Bone marrow (tissue), 2 donors: ENCODE measurements at places on chromosomes 1 and 21.

DNA sequence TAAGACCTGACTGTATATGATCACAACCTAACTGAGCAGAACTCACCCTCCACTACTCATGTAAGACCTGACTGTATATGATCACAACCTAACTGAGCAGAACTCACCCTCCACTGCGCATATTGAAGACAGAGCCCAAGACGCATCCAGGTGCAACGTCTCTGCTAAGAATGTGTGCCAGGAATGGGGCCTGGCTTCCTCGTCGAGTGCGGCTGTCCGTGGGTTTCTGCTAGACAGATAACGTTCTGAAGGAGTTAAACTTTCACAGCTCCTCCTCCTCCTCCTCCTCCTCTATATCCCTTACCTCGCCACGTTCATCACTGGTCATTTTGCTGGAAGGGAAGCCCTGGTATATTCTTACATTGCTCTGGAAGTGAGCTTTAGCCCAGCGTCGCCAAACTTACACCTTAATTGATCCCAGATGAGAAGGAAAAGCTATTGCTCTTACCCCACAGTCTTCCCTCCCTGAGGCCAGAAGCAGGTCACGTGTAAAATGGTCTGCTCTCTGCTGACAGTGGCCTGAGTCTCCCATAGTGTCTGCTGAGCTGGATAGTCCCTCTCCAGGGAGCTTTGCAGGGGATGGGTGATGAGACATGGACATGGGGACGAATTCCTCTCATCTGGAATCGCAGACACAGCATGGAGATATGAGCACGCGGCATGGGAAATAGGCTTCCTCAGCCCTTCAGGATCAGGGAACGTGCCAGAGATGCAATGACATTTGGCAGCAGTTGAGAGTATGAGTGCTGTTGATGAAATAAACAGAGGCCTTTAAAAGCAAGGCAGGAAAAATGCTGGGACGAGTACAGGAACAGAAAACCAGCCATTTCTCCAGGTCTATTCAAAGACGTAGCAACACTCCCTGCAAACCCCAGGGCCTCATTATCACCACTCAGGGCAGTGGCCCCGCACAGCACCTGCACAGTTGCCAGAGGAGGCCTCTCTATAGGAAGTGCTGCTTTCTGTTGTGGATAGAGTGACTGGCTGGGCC lies 528.1 kb downstream of the KIF26B start:
- DNase-seq = no peak

DNA sequence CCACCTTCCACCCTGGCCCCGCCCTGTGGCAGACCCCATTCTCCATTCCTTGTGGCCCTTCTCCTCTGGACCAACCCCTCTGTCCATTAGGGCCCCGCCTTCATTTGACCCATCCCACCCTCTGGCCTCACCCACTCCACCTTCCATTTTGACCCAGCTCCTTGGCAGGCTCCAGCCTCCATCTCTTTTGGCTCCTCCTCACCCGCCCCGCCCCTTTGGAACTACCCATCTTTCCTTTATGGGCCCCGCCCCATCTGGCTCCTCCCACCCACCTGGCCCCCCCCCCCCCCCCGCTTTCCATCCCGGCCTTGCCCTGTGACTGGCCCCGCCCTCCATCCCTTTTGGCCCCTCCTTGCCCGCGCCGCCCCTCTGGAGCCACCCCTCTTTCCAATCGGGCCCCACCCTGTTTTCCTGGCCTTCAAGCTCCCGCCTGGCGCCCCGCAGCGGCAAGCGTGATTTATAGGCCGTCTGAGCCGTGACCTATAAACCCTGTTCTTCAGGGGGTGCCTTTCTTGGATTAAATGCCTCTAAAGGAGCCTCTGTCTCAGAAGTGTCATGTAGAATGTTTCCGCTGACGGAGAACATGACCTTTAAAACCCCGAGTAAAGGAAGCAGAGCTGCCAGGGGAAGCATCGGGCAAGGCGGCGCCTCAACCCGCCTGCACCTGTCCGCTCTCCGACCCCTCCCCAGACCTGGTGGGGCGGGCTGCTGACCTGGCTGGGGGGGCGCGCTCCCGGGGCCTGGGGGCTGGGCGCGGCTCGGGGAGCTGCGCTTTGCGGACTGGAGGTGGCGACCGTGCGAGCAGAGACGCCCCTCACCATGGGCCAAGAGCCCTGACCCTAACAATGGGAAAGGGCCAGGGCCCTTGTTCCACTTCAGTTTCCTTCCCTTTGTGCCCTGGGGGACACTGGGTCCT lies 178.0 kb downstream of the CAMTA1 start:
- no peak for DNase-seq

GRCh38 chr1:41730806-41731205 lies 187.9 kb downstream of the HIVEP3 start:
- DNase-seq = no peak

- DNase-seq = no peak
Measured at GRCh38 chr1:8017495-8018197, 8.5 kb downstream of the ERRFI1 start.

GRCh38 chr1:246219508-246220030 lies 287.5 kb downstream of the SMYD3 start:
- DNase-seq = no peak

- DNase-seq = no peak
Measured at GRCh38 chr1:186530109-186530508, 69.2 kb upstream of the PDC start.

DNA sequence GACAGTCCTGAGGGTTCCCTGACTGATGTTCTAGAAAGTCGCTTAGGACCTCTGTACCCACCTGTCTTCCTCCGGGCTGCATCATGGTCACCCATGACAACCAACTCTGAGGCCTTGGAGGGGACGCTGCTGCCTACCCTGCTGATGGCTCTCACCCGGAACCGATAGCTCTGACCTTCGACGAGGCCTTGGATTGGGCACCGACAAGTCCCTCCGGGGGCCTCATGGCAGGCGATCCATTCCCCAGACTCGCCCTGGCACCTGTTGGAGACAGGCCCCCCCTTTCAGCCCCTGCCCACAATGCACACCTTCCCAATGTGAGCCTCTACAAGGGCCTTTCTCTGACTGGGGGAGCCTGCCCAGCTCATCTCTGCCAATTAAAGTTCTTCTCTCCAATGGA lies 21.2 kb downstream of the MYOM3 start:
- no peak for DNase-seq

DNA sequence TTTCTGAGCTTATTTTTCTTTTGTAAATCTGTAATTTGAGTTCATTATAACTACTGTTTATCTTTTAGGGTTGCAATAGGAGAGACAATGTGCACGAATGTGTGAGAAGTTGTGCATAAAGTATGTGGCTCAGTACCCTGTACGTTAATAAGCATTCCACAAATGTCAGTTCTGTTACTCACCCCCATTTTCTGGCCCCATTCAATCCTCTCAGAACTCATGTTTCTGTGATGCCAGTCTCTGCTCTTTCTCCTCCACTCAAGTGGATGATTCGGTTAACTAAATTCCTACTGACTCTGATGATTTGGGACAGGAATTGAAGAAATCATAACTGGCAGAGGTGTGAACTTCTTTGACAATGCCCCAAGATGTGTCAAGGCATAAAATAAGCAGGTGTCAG lies 10.2 kb upstream of the DMRTB1 start:
- no peak for DNase-seq

- DNase-seq = no peak
Measured at GRCh38 chr1:39927538-39927937, 25.8 kb upstream of the MYCL start.

DNA sequence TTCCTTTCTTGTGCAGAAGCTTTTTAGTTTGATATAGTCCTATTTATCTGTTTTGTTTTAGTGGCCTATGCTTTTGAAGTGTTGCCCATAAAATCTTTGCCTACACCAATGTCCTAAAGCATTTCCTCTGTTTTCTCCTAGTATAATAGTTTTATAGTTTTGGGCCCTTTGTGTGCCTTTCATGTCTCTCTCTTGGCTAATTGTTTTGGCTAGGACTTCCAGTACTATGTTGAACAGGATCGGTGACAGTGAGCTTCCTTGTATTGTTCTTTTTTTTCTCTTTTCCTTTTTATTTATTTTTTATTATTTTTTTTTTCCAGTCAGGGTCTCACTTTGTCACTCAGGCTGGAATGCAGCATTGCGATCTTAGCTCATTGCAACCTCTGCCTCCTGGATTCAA lies 47.0 kb upstream of the WARS2 start:
- no peak for DNase-seq

DNA sequence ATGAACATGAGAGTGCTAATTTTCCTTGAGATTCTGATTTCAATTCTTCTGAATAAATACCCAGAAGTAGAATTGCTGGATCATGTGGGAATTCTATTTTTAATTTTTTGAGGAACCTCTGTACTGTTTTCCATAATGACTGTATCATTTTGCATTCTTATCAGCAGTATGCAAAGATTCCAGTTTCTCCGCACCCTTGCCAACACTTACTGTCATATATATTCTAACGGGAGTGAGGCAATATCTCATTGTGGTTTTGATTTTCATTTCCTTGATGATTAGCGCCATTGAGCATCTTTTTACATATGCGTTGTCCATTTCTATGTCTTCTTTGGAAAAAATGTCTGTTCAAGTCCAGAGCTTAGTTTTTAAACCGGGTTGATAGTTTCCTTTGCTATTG lies 33.2 kb downstream of the VCAM1 start:
- no peak for DNase-seq

DNA sequence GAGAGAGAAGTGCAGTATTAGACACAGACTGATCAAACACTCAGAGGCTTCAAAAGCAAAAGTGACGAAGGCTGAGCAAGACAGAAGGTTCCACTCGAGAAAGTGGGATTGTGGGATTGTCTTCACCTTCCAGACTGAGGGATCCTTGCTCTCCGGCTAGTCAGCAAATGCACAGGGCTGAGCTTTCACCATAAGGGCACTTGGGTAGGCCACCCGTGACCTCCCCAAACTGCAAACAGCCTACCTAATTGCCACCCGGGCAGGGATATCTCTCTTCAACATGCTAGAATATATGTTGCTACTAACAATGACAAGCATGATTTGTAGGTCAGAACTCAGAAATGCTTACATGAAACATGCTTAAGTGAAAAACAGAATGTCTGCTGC lies 35.3 kb upstream of the RIPK4 start:
- DNase-seq = no peak

GRCh38 chr1:14039582-14040430 lies 339.8 kb downstream of the PRDM2 start:
- DNase-seq = no peak

- DNase-seq = no peak
Measured at GRCh38 chr1:6099297-6099696, 53.6 kb downstream of the KCNAB2 start.

- no peak for DNase-seq
Measured at GRCh38 chr1:21050031-21050430, 126.7 kb downstream of the EIF4G3 start.

GRCh38 chr1:15088281-15088971 lies 65.1 kb upstream of the TMEM51 start:
- DNase-seq = no peak

- DNase-seq = no peak
Measured at GRCh38 chr1:159015440-159015909, 5.8 kb downstream of the IFI16 start.

- DNase-seq = no peak
Measured at GRCh38 chr1:200359610-200360163, 50.1 kb downstream of the ZNF281 start.

DNA sequence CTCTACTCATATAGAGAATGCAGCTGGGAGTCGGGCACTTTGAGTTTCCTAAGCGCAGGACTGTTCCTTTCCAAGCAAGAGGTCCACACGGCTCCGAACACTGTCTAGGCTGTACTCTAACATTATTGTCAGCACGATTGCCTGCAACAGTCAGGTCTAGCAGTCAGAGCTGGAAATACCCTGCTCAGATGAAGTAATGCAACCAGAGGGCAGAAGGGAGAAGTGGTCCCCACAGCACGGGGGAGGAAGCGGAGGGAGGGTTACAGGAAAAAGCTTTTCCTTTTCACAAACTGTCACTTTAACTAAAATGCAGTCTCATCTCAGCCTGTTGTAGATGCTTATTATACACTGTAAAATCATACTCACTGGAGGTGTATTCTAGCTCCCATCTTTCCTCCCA lies 98.9 kb upstream of the SLC44A3 start:
- DNase-seq = peak; percentile 95

GRCh38 chr1:89502895-89503294 lies 21.7 kb upstream of the LRRC8B start:
- no peak for DNase-seq

- DNase-seq = no peak
Measured at GRCh38 chr1:7789828-7790227, 5.7 kb downstream of the PER3 start.

- no peak for DNase-seq
Measured at GRCh38 chr1:40817791-40818263, 34.2 kb downstream of the KCNQ4 start.

GRCh38 chr21:35559829-35560225 lies 500.5 kb downstream of the SETD4 start:
- no peak for DNase-seq

DNA sequence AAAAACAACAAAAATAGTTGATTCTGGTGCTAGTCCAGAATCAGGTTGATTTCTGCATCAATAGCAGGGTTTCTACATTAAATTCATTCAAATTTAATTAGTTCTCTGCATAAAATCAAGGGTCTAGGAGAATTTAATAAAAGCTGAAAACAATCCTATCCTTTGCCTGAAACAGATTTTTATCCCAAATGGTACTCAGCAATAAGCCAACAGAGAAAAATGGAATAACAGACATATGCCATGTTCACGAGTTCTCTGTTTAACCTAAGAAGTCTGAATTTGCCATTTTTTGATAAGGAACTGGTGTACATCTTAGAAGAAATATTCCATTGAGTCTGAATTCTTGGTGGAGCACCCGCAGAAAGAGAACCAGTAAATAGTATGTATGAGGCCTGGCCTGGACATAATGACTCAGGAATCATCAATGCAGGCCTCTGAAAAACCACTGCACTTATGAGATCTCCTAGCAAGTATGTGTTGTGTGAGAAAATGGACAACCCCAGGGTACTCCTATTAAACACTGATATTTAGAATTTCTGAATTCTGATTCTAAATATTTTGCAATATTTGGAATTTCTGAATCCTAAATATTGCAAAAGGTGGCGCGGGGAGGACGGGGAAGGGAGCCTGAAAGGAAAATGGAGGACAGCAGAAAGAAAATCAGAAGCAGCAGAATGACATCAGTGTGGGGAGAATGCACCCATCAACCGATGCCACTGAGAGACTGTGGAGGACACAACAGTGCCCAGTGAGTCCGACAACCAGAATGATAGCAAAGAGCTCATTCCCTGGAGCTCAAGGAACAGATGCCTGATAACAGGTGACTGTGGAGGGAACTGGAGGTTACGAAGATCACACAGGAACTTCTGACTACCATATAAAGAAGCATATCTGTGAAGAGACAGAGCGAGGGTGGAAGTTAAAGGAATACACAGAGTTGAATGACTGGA lies 97.6 kb downstream of the APP start:
- no peak for DNase-seq

GRCh38 chr1:153399401-153400055 lies 8.7 kb upstream of the S100A8 start:
- no peak for DNase-seq
